Activated T-helper 17 cell treated with anti-CD3 and anti-CD28 coated beads, Interleukin-2, amount 50 U/mL, for 72 hours (primary cell): ENCODE measurements at places on chromosomes 2 and 18.

GRCh38 chr2:2523461-2524347 lies 192.6 kb upstream of the MYT1L start:
- ATAC-seq = no peak

DNA sequence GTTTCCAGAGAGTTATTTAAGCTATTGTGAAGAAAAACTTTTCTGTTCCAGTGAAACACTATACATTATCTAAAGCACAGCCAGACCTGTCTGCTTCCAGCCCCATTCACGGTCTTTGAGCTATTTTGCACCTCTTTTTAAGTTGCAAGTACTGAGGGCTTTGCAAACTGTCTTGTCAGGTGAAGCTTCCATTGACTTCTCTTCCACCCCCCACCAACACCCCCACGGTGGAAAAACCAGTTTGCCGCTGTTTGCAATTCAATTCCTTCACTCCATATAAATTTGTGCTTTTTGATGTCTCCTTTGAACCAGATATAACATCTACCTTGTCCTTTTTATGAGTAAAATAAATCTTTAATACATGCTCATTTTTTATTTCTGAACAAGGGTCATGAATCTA lies 15.7 kb downstream of the B3GNT7 start:
- ATAC-seq = no peak

DNA sequence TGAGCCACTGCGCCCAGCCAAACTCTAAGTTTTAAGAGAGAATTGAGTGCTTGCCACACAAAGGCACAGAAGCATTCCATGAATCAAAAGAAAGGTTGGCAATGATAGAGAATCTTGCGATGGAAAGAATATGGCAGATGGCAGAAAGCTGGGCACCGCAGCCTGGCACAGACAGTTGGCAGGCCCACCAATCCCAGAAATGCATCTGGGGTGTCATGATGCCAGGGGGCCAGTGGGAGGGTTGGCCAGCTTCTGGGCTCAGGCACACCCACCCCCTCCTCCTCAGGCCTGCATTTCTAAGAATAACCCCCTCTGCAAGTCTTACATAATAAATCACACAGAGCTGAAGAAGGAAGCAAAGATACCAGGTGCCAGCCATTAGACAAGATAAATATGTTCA lies 19.6 kb downstream of the ZNF2 start:
- ATAC-seq = no peak

GRCh38 chr2:138919120-138919747 lies 139.0 kb upstream of the NXPH2 start:
- no peak for ATAC-seq

DNA sequence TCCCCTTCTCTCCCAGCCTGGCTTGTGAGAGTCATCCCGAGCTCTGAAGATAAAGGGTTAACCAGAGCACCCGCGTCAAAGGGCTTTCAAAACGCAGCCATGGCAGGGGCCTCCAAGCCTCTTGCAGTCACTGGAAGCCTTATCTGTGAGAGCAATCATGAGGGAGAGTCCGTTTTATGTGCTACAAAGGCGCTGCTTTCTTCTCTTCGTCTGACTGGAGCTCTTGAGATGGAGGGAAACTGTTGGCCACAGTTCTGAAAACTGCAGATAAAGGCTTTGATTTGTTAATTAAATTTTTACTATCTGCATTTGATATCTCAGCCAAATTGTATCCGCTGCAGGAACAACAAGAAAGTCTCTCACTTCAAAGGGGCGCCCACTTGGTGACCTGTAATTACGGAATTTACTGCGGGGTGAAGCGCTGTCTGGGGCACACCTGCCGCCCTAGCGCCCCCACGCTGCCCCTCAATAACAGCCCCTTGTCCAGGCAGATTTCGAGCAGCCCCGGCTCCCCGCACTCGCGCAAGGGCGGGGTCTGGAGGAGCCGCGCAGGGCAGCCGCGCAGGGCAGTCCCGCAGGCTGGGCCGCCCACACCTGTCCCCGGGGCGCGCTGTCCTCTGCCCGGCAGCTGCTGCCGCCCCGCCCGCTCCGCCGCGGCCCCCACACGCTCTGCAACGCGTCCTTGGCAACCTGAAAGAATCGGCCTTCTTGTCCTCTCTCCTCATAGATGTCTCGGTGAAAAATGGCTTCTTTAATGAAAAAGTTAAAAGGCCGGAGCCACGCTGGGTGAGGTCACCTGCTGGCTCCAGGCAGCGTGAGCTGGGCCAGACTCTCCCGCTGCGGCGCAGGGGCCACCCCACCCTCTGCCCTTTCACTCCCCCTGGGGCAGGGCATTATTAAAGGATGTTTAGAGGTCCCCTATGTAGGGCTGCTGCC lies 217.9 kb downstream of the VAPA start:
- no peak for ATAC-seq
